ENCODE measurements at places on chromosomes 3 and 15. TPM values are rescaled to one million over a fixed set of nuclear protein-coding genes. Genes with fewer than 3 reads are reported as not detected.

SYNPR gene
- total RNA-seq: not detected

CLDN18 gene
- not detected for total RNA-seq

CCDC9B gene
- total RNA-seq: 21.3 TPM

GOLGA8O gene
- total RNA-seq: 1.4 TPM

GCSAM gene
- total RNA-seq: 1.1 TPM

RBSN gene
- 10.1 TPM for total RNA-seq

FOXB1 gene
- total RNA-seq: not detected

Measured in esophagus mucosa (tissue), 1 donor.